ENCODE measurements at places on chromosomes 7 and 10. TPM values are rescaled to one million over a fixed set of nuclear protein-coding genes. Genes with fewer than 3 reads are reported as not detected.

- no peak for DNase-seq
These were observed 279.8 kb downstream of the CAMK1D start for GRCh38 chr10:12628964-12629766.

DNA sequence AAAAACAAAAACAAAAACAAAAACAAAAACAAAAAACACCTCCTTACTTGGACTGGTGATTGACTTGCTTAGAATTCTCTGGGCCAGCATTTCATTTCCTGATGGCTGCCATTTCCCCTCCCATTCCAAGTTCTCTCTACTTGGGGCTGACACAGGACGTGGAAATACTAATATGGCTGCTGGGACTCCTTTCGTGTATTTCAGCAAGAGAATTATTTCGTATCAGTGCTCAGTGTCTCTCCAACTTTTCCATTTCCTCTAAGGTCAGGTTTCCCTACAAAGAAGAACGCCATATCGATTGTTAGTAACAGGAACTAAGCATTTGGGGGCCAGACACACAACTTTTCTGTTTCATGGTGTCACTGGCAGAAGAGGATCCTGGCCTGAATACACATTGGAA is 22.5 kb upstream of the VAX1 start:
- DNase-seq, result no peak

DNA sequence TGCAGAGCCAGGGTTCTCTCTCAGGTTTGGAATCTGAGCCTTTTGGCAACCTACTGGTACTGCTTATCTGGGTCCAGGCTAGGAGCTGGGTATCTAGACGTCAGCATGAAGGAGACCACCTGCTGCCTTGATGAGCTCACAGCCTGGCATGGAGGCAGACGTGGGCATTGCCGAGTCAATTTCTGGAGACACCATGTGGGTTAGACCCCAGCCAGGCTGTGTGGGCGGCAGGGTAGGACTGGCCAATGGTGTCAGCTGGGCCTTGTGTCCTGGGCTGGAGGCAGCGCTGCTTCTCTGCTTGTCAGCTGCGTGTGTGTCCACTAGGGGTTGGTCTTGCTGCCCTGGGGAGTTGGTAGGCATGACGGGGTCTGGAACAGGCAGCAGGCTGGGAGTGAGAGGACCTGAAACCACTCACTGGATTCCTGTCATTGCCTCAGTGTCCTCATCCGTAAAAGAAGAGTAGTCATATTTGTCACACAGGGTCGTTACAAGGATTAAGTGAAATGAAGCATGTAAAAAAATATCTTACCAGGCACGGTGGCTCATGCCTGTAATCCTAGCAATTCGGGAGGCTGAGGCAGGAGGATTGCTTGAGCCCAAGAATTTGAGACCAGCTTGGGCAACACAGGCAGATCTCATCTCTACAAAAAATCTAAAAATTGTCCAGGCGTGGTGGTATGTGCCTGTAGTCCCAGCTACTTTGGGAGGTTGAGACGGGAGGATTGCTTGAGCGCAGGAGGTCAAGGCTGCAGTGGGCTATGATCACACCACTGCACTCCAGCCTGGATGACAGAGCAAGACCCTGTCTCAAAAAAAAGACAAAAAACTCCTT is 31.7 kb upstream of the ANKRD2 start:
- DNase-seq, result no peak

- no peak for DNase-seq
These were observed 1.0 kb upstream of the PTPRE start for GRCh38 chr10:127905848-127906261.

DNA sequence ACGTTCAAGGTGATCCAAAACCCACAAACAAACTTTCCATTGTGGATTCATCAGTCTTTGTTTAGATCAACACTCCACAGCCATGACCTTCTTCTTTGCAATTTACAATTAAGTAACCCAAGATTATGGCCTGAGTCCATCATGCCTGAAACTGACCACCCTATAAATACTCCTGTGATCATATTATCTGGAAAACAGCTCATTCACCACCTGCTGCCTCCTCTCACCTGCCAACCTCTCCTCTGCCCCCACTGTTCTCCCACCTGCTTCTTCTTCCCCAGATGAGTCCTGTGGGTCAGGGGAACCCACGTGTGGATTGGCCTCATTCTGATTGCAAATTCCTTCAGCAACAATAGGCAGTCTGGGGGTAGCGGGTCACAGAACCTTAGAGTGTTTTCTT is 81.4 kb downstream of the ABLIM1 start:
- DNase-seq, result no peak

DNA sequence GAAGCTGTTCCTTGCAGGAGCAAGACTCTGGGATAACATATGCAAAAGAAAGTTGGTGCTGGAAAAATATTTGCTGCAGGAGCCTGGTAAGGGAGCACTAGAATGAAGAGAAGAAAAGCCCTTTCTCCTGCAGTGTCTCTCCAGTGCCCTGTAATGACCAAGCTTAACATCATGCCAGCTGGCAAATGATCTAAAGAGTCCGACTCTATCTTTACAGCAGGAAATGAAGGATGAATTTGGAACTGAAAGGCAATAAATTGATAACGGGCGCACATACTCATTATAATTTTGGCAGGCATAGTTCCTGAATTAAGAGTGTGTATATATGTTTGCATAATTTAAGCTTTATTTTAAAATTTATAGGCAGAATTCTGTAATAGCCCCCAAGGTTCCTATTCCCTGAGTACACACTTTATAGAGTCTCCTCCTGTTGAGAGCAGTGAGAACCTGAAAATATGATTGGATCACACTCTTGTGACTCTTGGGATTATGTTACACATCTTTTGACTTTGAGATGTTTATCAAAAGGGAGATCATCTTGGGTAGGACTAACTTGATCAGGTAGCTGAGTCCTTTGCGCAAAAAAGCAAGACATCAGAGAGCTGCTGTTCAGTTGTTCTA is 299.0 kb upstream of the MBL2 start:
- DNase-seq, result no peak

GRCh38 chr7:49771427-49772176 is 1.8 kb upstream of the VWC2 start:
- no peak for DNase-seq

The SH2D4B gene
- total RNA-seq, result not detected

The IDI2 gene
- total RNA-seq, result not detected
